ENCODE measurements at places on chromosomes 16 and 17.
A peak's percentile ranks its signal among the peaks of the same experiment; 100 is the strongest.

- no peak for DNase-seq
These were observed 281.3 kb upstream of the TNRC6C start for GRCh38 chr17:77677211-77677610.

DNA sequence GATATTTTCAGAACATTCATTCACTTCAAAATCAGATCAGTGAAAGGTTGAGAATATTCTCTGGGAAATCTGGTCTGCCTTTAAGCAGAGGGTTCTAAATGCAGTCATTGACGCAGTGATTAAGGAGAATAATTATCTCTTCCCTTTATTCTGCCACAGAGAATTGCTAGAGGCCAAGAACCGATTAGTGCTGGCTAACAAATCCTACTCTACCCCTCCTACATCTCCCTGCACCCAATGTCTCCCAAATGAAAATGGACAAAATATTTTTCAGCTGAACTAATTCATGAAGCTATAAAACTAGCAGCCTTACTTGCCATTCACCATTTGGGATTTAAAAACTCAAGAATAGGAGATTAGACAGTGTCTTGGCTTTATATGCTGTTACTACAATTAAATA, 185.5 kb upstream of the SOX9 start:
- DNase-seq = no peak

DNA sequence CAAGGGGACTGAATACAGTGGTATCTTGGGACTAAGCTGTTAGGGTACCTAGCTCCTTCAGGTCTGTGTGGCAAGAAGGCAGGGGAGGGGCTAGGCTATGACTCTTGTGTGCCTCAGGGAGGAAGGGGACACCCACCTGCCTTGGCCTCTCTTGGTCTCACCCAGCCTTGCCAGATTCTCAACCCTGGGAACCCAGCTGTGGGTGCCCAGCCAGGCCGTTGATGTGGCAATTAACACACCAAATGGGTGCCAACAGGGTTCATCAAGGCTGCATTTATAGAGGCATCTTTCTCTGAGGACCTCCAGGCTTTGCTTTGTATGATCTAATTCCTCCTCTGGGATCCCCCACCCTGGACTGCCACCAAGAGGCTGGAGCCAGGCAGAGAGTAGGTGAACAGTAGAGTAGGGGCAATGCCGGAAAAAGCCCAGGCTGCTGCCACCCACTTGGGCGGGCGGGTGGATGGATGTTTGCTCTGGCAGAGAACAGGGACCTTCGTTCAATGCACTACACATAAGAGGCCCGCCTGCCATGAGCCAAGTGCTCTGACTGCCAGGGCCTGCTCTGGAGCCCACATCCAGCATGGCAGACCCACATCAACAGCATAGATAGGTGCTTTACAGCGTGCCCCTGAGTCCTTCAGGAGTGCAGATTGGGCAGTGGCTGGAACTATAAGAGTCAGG, 3.2 kb upstream of the ASB16 start:
- no peak for DNase-seq

DNA sequence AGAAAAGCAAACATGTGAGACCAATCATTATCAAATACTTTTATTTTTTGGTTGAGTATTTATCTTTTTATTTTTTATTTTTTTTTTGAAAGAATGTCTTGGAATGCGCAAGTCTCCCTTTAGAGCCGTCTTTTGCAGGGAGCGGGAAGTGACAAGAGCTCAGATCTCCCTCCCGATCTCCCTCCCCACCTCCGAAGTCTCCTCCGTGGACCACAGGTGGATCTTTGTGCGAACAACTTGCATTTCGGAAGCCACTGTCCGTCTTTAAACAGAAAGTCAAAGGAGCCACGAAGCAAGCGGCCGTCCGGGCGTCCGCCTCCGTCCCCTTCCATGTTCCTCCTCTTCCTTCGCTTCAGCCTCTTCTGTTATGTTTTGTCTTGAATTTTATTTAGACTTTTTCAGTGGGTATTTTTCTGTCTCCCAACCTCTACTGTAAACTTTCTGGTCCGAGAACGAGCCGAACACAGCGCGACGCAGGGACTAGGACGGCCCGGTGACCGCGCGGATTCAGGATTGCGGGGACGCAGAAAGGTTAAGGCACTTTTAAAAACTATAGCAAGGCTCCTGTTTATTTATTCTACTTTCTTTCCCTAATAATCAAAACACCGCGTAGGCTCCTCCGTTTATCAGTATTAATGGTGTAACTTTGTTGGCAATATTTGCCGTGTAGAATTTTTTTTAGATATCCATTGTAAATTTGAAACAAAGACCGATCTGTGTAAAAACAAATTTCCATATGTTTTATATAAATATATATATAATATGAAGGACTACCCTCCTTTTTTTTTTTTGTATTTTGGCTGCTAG, 3.3 kb downstream of the FOXF1 start:
- DNase-seq = no peak

GRCh38 chr17:79800325-79801155, 3.7 kb upstream of the CBX8 start:
- DNase-seq = no peak

DNA sequence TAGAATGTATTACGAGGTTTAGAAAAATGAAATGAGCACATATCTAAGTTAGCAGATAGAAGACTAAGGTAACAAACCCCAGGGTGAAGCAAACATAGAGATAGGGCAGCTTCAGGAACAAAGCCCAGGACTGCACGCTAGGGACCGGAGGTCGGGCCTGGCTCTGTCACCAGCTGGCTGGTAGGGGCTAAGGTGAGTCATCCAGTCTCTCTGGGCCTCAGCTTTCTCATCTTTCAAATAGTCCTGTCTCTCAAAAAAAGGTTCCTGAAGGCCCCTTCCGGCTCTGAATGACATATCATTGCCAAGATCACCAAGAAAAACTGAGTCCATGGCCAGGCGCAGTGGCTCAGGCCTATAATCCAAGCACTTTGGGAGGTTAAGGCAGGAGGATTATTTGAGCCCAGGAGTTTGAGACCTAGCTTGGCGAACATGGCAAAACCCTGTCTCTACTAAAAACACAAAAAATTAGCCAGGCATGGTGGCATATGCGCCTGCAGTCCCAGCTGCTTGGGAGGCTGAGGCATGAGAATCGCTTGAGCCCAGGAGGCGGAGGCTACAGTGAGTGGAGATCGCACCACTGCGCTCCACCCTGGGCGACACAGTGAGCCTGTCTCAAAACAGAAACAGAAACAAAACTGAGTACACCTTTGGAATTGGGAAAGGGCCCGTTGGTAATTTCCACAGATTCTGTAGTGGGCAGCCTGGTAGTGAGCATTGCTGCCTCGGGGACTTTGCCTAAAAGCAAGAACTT, 26.0 kb downstream of the PKD1L3 start:
- no peak for DNase-seq

GRCh38 chr17:57586742-57587141, 158.4 kb downstream of the CCDC182 start:
- no peak for DNase-seq

DNA sequence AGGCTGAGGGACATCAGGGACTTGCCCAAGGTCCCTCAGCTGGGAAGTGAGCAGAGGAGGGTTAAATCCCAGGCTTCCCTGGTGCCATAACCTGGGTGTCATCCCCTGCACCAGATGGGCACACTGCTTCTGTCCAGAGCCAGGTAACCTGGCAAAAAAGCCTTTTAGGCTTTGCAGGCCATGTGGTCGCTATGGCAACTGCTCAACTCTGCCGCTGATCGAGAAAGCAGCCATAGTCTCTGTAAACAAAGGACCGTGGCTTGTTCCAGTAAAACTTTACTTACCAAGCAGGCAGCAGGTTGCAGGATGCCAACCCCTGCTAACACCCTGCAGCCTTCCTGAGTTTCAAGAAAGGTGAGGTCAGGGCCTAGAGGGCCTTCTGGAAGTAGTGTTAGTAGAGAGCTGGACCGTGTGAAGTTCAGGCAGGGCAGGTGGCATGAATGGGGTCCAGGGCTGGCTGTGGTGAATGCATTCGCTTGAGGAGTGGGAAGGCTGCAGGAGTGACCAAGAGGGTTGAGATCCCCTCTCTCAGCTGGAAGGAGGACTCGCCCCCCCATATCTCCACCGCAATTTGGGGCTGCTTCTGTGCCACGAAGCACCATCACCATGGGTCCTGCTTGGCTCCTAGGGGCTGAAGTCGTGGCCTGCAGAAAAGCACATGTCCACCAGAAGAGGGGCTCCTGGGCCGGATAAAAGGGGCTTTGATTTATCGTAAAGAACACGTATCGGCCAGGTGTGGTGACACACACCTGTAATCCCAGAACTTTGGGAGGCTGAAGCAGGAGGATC, 91.3 kb downstream of the SOCS1 start:
- no peak for DNase-seq

GRCh38 chr16:23567602-23568001, 10.1 kb downstream of the UBFD1 start:
- DNase-seq = no peak

GRCh38 chr17:72466199-72466598, 345.4 kb downstream of the SOX9 start:
- DNase-seq = peak; percentile 96

DNA sequence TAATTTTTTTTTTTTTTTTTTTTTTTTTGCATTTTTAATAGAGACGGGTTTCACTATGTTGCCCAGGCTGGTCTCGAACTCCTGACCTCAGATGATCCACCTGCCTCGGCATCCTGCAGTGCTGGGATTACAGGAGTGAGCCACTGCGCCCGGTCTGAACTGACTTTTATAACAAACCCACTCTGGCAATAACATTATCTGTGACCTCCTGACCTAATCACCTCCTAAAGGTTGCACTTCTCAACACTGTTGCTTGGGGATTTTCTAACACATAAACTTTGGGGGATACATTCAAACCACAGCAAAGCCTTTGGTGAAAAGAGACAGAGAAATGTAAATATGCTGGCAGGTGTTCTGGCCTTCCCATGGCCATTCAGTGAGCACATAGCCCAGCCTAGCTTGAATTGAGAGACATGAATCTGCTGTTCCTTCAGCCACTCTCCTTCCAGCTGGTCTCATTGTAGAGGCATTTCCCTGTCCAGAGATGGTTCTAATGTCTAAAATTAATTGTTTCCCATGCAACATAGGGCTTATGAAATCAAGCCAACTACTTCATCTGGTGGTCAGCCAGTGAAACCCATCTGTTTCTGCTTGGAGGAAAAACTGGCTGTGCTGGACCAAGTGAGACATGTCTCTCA, 28.3 kb downstream of the LYRM1 start:
- no peak for DNase-seq

GRCh38 chr17:66647391-66647983, 187.4 kb upstream of the CACNG5 start:
- no peak for DNase-seq

- DNase-seq = peak; percentile 10
These were observed 114.4 kb downstream of the CDH13 start for GRCh38 chr16:82741073-82741615.

DNA sequence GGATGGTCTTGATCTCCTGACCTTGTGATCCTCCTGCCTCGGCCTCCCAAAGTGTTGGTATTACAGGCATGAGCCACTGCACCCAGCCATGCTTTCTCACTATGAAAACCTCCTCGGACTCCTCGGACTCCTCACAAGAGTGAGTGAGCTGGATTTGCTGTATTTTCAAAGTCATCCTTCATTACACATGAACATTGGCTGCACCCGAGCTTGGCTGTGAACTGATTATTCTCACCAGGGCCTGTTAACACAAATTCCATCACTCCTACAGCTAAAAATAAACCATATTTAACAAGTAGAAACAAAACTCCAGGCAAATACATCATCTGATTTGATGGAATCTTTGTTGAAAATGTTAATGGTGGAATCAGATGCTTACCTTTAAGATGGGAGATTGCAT, 50.3 kb downstream of the PITPNC1 start:
- no peak for DNase-seq

DNA sequence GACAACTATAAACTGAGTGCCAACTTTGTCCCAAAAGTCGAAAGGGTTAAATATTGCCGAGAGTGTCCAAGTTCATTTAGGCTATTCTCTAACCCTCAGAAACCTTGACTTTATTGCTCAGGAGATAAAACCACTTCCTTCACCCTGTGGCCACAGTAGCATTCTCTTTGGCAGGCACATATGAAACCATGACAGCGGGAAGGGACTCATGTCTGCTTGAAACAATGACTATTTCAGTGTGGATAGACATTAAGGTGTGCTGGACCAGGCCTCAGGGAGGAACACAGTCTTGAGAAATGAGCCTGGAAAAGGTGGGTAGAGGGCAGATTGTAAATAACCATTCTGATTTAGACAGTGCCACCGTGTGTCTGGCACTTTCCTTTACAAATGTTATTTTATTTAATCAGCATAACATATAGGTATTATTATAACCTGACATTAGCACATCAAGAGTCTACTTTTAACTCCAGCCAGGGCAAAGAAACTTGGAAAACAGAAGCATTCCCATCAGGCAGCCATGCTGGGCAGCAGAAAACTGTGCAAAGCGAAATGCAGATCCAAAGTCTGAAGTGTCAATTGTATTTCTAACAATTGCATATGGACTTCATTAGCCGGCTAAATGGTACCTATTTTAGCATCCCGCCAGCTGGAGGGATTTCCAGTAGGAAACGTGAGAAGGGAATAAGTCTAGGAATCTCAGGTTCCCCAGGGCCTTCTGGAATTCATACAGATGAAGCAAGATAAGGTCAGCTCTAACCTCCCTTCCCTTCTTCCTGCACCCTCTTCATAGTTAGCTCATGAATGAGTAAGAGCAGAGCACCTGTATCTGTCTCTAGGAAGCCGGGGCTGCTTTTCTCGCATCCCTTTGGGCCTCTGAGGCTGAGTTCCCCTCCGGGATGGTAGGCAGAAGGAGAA, 212.8 kb upstream of the ELAC2 start:
- no peak for DNase-seq

GRCh38 chr16:30609002-30609925, 925 bp downstream of the ZNF689 start:
- DNase-seq = peak; percentile 15

DNA sequence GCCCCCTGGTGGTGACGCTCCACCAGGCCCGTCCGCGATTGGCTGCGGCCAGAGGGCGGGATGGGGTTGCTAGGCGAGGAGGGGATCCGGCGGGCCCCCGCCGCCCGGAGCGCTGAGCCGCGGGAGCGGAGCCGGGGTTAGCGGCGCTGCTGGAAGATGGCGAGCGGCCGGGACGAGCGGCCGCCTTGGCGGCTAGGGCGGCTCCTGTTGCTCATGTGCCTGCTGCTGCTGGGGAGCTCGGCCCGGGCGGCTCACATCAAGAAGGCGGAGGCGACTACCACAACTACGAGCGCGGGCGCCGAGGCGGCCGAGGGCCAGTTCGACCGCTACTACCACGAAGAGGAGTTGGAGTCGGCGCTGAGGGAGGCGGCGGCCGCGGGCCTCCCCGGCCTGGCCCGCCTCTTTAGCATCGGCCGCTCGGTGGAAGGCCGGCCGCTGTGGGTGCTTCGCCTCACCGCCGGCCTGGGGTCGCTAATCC, at the start of gene CPD:
Gene CPD (plus strand): TSS at position 103 of the 478 bp plus-strand sequence. CDS start 54 bp downstream, at position 157.
- peak; percentile 79 for DNase-seq

DNA sequence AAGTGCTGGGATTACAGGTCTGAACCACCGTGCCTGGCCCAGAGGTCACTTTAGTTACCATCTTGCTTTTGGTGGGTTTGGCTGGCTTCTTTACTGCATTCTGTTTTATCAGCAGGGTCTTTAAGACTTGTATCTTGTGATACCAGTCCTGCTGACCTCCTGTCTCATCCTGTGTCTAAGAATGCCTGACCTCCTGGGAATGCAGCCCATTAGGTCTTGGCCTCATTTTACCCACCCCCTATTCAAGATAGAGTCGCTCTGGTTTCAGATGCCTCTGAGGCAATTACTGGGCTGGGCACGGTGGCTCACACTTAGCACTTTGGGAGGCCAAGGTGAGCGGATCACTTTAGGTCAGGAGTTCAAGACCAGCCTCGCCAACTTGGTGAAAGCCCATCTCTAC, 63.8 kb downstream of the MFSD11 start:
- no peak for DNase-seq
